Activated CD8-positive, alpha-beta memory T cell treated with anti-CD3 and anti-CD28 coated beads for 48 hours (primary cell): ENCODE measurements at places on chromosomes 1 and 21.

DNA sequence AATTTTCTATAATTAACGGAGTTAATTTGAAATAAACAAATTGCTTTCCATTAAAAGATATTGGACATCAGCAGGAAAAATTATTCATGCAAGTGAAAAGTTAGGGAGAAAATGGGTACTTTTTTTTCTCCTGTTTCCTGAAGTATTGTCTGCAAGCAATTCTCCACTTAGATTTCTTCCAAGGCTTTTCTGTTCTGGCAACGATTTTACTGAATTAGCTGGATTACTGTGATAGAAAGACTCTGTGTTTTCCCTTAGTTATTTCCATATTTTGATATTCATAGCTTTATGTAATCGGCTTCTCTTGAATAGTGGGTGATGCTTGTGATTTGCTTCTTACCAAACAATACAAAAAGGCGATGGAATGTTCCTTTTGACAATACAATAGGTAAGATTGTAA is 1333.9 kb downstream of the AMY1C start:
- no peak for DNase-seq

- DNase-seq: no peak
Measured at GRCh38 chr21:41189150-41189745, 21.3 kb downstream of the BACE2 start.

GRCh38 chr1:25971066-25971810 is 26.6 kb downstream of the PAFAH2 start:
- no peak for DNase-seq

GRCh38 chr1:228336308-228337030 is 70.2 kb downstream of the TRIM11 start:
- no peak for DNase-seq

DNA sequence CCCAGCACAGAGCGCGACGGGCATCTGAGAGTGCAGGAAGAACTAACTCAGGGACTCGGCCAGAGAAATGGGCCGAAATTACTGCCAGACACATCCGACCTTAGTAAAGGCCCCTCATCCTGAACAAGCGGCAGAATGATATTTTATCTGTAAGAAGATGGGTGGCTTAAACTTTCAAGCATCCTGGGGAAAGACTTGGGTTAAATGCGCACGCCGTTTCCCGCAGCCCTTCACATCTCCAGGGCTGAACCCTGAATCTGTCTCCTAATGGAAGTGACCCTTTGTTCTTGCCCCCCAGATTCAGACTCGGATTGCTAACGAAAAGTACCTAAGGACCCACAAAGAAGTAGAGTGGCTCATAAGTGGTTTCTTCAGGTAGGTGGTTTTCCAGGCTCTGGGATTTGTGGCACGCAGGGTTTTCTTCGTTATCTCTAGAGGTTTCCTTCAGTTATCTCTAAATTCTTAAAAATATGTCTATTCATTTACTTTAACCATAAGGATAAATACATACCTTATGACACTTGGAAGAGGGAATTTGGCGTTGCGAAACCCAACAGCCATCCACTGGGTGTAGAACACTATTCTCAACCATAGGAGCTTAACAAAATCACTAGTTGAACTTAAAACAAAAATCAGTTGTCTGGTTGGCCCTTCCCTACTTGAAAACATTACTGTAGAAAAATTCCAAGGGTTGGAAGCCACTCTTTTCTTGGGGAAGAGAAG is 627 bp downstream of the RIIAD1 start:
- no peak for DNase-seq

- no peak for DNase-seq
Measured at GRCh38 chr1:212283741-212284140, 1.5 kb upstream of the PPP2R5A start.

DNA sequence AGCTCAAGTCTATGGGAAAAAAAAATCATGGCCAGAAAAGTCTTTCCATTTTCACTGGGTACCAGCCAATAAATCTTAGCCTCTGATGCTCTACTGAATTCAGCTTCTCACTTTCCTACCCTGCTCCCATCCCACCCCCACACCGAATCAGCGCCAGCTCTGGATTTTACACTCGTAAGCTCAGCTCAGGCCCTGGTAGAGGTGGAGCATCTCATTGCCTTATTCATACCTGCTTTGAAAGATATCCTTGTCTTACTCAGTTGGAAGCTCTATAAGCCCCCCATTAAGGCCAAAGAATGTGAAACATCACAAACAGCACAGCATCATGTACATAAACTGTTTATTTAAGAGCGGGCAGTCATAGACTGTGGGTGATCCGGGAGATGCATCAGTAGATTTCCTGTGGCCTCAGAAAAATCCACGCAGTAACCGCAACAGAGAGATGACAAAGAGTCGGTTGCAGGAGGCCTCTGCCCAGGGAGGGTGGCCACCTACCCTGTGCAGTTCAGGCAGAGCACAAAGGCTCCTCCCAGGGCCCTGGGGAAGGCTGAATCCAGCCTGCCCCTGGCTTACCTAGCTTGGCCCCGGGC is 36.4 kb upstream of the ETS2 start:
- DNase-seq: no peak

DNA sequence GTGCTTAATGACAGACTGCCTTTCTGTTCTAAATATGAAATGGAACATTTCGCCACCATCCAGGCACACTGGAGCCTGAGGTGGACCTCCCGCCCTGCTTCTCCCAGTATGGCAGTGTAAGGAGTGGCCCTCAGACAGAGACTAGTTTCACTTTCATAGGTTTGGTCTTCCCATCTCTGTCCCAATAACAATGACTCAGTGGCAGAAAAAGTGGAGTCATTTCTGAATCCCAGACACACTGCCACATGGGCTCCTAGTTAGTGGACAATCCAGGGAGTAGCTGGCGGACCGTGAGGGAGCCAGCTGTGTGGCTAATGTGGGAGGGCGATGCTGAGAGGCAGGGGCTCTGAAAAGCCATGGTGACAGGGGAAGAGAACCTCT is 95.6 kb upstream of the TSPAN2 start:
- no peak for DNase-seq

GRCh38 chr1:46368791-46369190 is 25.3 kb upstream of the FAAH start:
- DNase-seq: no peak
